Stimulated activated CD4-positive, alpha-beta T cell treated with anti-CD3 and anti-CD28 coated beads, TNF-alpha, amount 100 ng/mL, for 1 hour (primary cell): ENCODE measurements at places on chromosomes 5 and 9.

DNA sequence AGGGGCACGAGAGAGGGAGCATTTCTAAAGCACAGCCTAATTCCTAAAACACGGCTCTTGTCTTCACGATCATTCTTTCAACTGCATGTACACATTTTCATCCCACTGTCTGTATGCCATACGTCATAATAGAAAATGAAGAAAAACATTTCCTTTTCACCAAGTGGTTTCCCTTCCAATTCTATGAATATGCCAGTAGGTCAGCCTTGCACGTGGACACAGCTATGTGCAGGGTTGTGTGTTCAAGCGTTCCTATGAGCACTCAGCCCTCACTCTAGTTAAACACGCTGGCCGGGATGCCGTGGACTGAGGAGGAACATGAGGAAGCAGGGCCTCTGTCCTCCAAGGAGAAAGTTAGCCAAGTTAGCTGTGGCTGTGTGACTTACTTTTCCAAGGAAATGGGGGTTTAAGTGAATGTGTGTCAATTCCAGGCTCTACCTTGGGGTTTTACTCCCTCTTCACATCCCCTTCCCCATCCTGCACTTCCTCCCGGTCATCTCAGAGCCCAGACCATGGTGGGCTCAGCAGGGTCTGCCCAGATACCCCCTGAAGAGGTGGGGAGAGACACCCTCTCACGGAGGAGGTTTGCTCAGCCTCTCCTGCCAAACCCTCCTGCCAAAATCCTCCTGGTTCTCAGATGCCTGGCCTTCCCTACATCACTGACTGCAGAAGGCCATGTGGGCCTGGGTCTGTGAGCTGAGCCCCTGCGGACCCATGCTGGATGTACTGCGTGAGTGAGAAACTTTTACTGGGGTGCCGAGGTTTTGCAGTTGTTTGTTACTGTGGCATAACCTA is 230.6 kb downstream of the FSTL4 start:
- no peak for DNase-seq

DNA sequence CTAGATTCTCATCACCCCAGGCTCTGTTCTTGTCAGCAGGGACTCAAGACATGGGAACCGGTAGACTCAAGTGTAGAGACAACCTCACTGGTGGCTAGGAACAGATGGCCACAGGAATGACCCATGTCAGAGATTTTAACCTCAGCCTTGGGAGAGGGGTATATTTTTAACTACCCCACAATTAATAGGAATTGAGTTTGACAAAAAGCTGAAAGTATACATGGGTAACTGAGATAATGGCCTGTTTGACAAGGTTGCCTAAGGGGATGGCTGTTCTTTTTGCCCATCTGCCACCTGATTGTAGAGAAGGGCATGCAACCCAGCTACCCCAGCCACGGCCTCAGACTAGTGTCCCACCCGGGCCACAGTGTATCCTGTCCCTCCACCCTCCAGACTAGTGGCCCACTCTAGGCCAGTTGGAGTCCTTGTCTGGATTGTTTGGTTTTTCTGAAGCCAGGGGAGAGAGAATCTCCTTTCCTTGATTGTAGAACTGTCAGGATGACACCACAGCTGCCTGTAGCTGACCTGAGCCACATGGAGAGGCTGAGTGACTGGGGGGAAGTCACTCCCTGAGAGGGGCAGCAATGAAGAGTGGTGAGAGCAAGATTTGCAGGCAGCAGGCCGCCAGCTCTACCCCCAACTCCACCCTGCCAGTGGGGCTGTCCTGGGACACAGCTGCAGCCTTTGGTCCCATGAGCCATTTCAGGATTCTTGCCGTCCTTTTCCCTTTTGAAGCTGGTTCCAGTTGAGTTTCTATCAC is 14.6 kb upstream of the ANGPTL2 start:
- DNase-seq: no peak

DNA sequence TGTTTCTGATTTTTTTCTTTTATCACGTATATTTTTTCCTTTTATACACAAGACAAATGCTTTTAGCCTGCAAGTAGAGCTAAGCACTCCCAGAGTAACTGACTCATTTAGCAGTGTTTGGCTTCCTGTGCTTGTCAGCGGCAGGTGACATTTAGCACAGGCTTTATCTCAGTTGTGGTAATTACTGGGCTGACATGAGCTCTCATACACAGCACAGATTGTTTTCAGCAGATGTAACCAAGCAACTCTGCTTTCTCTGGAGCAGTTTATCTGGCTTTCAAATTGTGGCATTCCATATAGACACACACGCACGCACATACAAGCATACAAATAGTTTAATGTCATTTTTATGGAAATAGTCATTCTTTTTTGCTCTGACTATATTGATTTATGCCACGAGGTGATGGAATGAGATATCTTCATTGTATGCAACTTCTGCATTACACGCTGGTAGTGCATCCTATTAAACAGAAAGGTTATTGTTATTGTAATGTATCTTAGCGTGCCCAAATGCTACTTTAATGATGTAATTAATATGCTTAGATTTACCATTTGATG is 379.0 kb upstream of the GRAMD2B start:
- no peak for DNase-seq

GRCh38 chr5:43515678-43516048 is 715 bp upstream of the C5orf34 start:
- no peak for DNase-seq

DNA sequence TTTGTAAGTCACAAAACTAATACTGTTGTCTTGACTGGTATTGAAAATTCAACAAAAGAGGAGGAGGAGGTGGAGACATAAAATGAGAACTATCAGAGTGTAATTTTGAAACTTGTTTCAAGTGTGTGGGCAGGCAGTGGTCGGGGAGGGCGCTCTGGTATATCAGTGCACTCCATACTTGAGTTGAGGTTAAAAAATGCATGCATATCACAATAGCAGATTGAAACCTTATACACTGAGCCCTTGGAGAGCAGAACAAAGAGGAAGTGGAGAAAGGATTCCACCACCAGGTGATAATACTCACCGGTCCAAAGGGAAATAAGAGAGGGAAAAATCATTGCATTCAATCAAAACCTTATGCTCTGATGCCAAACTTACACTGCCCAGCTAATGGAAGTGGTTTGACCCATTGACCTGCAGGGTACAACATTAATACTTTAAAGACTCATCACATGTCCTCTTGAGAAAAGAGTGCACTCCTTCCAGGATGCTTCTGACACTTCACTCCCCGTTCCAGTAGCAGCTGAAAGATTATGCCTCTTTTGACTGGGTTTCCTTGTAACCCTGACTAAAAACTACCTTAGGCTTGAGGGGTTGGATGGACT is 79.5 kb upstream of the FAM169A start:
- no peak for DNase-seq

DNA sequence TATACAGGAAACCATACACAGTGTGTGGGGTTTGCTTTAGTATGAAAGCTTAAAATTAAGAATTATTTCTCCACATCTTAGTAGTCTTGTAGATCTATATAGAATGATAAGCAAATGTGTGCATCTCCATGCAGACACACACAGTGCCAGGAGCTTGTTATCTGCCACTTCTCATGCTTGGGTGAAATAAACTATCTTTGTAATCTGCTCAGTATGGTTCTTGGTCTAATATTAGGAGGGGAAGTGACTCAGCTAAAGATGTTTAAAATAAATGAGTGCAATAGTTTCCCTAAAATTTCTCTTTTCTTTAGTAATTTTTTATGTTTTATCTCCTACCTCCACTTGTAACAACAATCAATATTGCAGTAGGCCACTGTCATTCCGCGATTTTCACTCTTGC is 689.6 kb downstream of the TAF11L14 start:
- DNase-seq: no peak

DNA sequence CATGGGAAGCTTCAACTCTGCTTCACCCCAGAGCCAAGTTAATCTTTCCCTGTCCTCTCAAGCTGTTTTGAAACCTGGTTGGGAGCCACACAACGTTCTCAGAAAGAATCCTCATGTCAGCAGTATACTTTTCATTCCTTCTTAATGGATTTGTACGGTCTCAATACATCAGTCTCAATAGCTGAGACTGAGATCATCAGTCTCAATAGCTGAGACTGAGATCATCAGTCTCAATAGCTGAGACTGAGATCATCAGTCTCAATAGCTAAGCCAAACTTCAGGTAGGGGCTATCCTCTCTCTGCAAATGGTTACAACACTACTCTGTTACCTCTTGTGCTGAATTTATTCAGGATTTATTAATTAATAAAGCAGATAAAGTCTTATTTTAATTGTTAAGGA is 1317.4 kb upstream of the CDH9 start:
- DNase-seq: no peak

- DNase-seq: no peak
Observed at GRCh38 chr9:33988219-33988890, 60.3 kb downstream of the UBAP2 start.

GRCh38 chr9:105341434-105342146 is 97.1 kb downstream of the SLC44A1 start:
- DNase-seq: no peak

DNA sequence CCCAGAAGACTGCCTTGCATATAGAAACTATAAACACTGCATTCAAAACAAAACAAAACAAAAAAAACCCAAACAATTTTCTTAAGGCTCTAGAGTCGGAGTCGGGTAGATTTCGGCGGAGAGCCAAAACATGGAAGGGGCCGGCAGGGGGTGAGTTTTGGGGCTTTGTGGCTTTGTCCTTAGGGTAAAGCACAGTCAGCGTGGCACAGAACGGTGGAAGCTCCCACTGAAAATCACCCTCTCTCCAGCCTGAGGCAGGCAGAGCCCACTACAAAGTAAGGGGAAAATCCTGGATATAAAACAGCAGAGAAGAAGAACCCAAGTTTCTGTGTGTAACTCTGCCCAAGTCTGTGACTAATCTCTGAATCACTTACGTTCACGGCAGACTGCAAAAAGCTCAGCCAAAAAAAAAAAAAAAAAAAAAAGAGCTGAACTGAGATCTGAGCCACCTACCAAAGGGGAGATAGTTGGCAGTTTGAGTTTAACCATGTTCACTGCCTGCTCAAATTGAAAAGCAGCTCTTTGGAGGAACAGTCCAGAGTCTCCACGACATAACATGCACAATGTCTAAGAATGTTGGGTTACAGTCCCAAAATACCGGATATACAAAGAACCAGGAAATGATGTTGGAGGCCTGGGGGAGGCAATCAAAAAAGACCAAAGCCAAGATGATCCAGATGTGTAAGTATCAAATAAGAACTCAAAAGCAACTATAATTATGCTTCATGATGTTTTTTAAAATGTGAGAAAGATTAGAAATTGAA is 26.6 kb upstream of the OR2K2 start:
- no peak for DNase-seq

DNA sequence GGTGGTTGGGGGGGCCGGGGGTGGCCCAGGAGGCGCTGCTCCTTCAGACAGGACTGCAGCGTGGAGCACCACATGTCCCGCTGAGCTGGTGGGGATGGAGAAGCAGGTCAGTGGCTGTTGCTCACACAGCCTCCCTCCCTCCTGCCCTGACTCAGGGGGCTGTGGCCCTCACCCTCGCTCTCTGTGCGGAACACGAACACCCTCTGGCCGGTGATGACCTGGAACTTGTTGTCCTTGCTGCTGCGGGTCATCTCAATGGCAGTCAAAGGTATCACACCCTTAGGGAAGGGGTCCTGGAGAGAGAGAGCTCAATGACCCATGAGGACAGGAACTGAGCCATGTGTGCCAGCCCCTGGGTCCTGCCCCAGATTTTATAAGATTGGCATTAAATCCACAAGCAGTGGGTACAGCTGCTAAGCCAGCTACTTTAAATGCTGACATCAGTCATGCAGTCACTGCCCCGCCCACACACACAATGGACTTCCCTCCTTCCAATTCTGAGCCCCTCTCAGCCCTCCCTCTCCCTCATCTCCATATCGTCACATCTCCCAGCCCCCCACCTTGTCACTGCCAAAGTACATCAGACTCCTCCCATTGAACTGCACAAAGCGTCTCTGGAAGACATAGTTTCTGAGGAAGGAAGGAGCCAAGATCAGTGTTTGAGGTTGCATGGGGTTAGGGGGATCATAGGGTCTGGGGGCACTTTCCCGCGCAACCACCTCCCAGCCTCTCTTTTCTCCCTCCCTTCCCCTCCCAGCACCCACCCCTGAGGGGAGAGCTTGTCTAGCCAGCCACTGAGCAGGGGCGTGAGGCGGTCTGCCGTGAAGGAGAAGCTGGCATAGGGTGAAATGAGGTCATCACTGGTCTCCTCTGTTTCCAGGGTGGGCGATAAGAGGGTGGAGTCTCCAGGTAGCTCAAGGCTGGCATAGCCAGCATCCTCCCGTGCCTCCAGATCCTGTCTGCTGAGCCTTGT is 8.9 kb downstream of the ARAP3 start:
- DNase-seq: no peak

GRCh38 chr5:112848116-112848811 is 12.8 kb upstream of the SRP19 start:
- no peak for DNase-seq

DNA sequence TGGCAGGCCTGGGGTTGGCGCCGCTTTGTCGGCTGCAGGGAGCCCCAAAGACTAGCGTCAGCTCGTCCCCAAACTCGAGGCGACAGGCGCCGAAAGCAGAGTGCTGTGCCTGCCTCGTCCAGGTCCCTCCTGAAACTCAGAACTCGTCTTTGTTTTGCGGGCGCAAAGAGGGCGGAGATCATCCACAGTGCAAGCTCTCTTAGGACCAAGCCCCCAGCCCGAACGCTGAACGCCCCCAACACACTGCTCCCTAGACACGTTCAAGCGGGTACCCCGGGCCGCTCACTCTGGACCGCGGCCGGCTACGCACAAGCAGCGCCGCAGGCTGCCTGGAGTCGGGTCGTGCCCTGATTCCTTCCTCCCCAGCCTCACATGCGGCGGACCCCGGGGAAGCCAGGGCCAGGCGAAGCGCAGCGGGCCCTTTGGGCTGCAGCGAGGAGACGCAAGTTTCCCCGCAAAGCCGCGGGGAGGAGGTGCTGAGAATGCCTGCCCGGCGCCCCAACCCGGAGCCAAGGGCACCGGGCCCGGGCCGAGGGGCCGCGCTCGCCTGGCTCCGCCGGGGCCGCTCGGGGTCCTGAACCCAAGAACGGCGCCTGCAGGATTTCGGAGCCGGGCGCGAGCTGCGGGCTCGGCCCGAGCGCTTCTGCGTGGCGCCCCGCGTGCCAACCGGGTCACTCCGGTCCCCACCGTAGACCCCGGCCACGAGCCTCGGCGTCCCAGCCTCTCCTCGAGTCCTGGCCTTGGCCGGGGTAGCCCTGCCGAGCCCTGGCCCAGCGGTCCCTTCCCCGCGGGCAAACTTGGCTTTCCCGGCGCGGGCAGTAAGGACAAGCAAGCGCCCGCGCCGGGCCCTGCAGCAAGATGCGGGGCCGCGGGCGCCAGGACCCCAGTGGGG is 738 bp downstream of the FSTL4 start:
- DNase-seq: no peak

DNA sequence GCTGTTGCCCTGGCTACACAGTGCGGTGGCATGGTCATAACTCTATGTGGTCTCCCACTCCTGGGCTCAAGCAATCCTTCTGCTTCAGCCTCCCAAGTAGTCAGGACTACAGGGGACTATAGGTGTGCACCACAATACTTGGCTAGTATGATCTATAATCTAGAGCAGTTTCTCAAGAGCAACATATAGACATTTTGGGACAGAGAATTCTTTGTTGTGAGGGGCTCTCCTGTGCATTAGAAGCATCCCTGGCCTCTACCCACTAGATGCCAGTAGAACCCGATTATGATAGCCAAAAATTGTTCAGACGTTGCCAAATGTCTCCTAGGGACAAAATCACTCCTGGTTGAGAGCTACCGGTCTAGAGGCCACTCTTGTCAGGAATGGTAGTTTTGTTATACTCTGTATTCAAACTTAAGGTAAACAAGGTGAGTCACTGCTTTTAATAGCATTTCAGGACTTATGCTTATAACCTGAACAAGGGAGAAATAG is 7.2 kb downstream of the ANKHD1 start:
- DNase-seq: no peak

- no peak for DNase-seq
Observed at GRCh38 chr5:125451622-125452021, 705.2 kb upstream of the ZNF608 start.

GRCh38 chr9:134568116-134568515 is 73.5 kb upstream of the COL5A1 start:
- no peak for DNase-seq

- DNase-seq: no peak
Observed at GRCh38 chr5:55220433-55221185, 6.5 kb downstream of the MCIDAS start.
